ENCODE measurements at places on chromosomes 4 and X. TPM values are rescaled to one million over a fixed set of nuclear protein-coding genes. Genes with fewer than 3 reads are reported as not detected.

The LIMCH1 gene
- 65.2 TPM for total RNA-seq

GRCh38 chr4:7240306-7240705, 48.0 kb downstream of the SORCS2 start:
- no peak for DNase-seq

The PRRG1 gene
- total RNA-seq = 8.3 TPM

GRCh38 chr4:2946812-2947600, 16.2 kb downstream of the NOP14 start:
- no peak for DNase-seq

DNA sequence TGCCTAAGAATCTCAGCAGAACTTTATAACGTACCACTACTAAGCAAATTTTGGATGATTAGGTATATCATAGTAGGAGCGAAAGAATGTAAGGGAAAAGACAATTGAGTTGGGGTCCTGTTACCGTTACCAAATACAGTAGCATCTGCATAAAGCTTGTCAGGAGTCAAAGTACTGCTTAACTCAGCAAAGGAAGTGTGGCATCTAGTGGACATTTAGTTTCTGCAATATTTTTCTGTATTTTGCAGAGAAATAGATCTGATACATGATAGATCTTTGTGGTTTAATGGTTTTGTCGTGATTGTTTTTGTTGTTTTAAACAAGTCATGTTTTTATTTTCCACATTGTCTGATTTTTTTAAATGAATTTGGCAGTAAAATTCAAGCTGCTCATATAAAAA, 81.0 kb upstream of the SMARCAD1 start:
- no peak for DNase-seq

GRCh38 chr4:24664956-24665355, 80.6 kb upstream of the DHX15 start:
- DNase-seq = no peak

All from mesothelial cell of epicardium (in vitro differentiated cells).